GM12891 (cell line): ENCODE measurements at places on chromosomes 2 and 18.

DNA sequence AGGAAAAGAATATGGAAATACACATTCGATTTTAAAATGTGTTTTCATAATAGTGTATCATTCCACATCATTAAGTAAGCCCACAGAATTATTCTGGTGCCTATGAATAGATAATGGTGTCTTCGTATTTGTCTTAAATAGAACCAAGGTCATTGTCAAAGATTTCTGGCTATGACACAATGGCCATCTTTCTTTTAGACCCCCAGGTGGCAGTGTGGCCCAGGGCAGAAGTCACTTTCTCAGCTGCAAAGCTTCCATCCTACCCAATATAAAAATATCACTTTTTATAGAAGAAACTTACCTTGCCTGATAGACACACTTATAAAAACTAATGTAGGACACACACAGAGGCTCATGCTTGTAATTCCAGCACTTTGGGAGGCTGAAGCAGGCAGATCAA is 57.5 kb downstream of the ZRANB3 start:
- no peak for DNase-seq

- no peak for DNase-seq
Observed at GRCh38 chr2:3587021-3587420, 7.9 kb upstream of the COLEC11 start.

GRCh38 chr2:32489061-32489460 is 132.2 kb downstream of the BIRC6 start:
- DNase-seq = no peak

DNA sequence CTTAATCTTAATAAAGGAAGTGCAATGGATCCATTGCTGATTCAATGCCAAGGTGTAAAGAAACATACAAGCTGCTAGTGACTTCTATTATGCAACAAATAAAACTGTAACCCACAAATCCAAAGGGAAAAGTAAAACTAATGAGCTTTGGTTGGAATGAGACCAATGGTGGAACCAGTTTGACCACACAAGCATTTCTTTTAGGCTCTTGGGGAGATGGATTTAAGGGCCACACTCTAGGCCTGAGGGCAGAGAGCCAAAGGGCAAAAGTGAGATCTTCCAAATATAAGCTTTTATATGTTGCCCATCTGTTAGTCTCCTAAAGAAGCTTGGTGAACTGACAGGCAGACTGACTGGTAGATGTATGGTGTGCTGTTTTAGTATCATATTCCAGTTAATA is 41.5 kb upstream of the MMADHC start:
- DNase-seq = no peak

GRCh38 chr18:66560094-66560493 is 43.8 kb downstream of the CDH19 start:
- no peak for DNase-seq

DNA sequence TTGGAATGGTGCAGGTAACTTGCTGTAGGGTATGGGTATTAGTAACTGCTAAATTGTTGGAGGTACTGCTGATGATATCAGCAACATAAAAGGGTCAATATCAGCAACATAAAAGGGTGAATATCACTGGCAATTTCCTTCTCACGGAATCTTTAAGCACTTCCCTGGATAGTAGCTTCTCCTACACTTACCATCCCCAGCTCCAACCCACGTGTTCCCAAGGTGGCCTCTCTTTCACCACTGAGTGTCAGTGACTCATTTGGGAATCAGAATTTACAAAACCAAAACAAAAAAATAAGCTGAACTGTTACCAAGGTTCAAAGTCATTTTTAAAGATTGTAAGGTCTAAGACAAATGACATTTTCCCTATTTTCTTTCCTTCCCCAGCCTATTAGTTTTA is 70.8 kb downstream of the LRP2 start:
- DNase-seq = no peak

- no peak for DNase-seq
Observed at GRCh38 chr18:78611201-78611800, 368.3 kb upstream of the SALL3 start.

DNA sequence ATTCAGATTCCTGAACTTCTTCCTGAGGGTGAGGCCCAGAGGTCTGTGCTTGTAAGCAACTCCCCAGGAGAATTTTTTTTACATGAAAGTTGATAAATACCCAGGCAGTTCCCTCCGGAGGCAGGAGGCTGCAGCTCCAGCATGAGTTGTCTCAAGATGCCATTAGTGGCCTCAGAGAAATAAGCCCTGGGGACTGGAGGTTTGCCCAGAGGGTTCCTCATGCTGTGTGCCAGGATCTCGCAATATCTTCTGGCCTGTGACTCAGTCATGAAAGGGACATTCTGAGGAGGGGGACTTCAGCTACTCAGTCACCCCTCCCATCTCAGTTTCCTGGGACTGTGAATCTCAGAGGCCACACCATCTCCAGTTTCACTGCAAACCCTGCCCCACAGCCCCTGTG is 49.9 kb downstream of the LYPD1 start:
- DNase-seq = no peak

DNA sequence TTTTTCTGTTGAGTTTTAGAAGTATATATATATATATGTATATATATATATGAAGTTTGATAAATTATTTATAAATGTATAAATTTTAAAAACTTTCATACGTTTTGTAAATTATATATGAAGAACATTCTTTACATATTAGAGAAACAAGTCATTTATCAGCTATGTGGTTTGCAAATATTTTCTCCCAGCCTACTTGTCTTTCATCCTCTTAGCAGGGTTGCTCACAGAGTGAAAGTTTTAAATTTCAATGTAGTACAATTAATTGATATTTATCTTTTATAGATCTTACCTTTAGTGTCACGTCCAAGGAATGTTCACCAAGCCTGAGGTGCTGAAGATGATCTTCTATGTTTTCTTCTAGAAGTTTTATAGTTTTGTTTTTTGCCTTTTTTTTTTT is 78.3 kb upstream of the HS6ST1 start:
- no peak for DNase-seq

GRCh38 chr18:1092228-1092627 is 187.6 kb downstream of the ADCYAP1 start:
- no peak for DNase-seq

- no peak for DNase-seq
Observed at GRCh38 chr2:177363332-177363731, 29.2 kb upstream of the AGPS start.

GRCh38 chr2:10372203-10372861 is 69.6 kb downstream of the HPCAL1 start:
- DNase-seq = no peak

DNA sequence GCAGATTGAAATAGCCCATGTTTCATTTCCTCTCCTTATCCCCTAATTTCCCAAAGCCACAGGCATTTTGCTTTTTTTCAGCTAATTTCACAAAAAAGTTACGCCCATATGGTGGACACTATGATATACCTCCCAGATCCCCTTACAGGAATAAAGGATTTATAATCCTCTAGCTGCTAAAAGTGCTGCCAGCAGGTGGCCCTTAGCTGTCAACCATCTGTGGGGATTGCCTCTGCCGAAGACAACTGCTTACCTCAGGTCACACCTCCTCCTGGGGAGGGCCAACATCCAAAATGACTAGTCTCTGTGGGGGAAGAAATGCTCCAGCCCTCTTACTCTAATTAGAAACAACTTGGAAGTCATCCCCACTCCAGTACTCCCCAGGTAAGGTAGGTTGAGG is 61.0 kb upstream of the EPB41L3 start:
- no peak for DNase-seq

DNA sequence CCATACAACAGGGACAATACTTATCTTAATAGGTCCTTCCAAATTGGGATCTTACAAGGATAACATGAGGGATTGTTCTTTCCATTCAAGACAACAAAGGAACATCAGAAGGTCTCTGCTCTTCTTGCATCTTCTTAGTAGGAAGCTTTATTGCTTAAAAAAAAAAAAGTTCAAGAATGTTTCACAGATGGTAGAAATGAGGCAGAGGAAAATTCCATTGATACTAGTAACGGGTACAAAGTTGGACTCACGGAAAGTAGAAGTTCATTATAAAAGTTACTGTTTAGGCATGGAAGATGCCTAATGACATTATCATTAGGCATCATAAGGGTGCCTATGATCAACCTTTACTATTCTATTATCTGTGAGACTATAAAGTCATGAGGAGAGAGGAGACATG is 136.2 kb downstream of the LAMA3 start:
- no peak for DNase-seq

DNA sequence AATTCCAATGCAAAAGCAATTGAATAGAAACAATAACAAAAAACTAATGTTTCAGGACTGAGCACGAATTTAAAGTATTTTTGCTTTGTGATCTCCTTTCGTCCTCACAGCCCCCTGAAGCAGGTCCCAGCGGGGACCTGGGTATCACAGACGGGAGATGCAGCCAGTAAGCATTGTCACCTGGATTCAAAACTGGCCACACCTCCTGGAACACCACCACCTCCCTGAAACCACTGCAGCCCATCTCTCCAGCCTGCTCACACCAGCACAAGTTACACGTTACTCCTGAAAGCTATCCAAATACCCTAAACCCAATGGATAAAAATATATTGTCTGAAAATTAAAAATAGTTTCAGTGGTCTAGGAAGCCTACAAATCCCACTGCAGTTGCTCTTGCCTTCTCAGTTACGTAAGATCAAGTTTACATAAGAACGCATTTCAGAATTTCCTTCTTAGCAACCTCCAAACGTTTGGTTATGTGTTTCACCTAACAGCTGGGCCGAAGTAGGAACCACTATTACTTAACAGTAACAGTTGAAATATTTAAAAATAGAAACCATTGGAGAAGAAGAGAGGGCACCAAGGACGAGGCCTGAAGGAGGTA is 178.0 kb downstream of the HDAC4 start:
- DNase-seq = no peak

GRCh38 chr18:34695310-34695709 is 14.8 kb upstream of the DTNA start:
- no peak for DNase-seq

DNA sequence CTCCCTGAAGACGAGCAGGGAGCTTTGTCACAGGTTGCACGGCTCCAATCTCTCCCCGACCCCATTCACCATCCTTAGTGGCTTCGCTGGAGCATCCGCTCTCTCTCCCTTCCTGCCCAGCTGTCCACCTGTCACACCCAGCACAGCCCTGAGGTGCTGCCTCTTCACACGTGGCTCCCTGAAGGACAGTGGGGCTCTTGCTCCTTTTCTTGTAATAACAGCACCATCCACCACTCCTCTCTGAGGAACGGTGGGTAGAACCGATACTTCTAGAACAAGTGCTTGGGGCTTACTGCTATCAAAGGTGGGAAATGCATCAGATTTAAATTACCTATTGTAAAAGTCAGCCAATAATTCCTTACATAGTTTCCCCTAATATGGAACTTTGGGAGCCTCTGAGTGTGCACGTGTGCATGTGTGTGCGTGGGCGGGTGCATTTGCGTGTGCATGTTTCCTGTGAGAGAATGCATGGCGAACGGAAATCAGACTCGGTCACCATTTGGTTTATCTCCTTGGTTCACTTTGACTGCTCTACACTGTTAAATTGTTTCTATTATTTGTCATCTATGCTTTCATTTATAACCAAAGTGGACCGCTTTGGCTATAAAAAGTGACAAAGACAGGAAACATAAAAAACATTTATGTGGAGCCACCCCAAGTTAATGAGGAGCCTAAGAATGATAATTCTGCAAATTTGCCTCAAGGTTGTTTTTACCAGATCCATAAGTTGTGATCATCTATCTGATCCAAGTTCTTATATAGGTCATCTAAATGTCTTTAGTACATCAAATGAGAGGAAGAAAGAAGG is 39.1 kb downstream of the KLHL29 start:
- DNase-seq = no peak

- DNase-seq = no peak
Observed at GRCh38 chr2:71604726-71605120, 151.4 kb downstream of the DYSF start.

- peak; percentile 44 for DNase-seq
Observed at GRCh38 chr2:24382363-24383073, 22.2 kb upstream of the ITSN2 start.

DNA sequence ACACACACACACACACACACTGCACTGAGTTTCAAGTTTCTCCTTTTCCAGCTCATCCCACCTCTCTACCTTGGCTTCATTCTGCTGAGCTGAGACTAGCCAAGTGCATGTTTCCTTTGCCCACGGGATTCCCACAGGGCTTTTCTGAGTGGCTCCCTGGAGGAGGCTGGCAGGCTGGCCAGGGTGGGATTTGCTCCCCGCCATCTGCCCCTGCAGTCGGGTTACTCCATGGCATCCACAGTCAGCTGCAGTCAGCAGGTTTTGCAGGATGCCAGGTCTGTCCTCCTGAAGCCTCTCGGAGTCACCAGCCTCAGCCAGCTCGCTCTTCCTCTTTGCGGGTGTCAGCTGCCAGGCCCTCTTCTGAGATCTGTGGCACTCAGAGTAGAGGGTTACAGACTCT is 783.7 kb upstream of the SOX11 start:
- no peak for DNase-seq

- DNase-seq = peak; percentile 56
Observed at GRCh38 chr2:94870440-94871225, 597 bp upstream of the TEKT4 start.

DNA sequence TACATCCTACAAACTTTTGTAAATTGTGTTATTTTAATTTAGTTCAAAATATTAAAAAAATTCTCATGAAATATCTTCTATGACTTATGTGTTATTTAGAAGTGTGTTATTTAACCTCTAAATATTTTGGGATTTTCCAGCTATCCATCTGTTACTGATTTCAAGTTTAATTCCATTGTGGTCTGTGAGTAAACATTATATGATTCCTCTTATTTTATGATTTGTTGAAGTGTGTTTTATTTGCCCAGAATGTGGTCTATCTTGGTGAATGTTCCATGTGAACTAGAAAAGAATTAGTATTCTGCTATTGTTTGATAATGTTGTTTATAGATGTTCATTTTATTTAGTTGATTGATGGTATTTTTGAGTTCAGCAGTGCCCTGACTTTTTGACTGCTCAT is 136.0 kb downstream of the ZNF804A start:
- DNase-seq = no peak

- no peak for DNase-seq
Observed at GRCh38 chr2:230865766-230866755, 1.3 kb downstream of the ITM2C start.
